ENCODE measurements at places on chromosomes 6 and 20.

DNA sequence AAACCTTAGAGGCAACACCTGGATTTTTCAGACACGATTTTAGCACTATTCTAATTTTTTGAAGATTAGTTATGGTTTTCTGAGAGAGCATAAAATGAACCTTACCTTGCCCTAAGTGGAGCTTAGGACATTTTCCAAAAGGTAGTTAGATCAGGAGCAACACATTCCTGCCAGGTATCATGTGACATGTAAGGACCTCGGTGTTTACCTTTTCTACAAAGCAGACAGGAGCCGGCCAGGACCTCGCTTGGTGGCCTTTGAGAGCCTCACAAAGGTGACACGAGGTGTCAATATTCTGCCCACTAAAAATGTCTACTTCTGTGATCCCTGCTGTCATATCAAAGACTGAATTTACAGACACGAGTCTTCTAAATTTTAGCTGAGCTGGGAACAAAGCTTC, 174.9 kb downstream of the SMOC2 start:
- DNase-seq = no peak

DNA sequence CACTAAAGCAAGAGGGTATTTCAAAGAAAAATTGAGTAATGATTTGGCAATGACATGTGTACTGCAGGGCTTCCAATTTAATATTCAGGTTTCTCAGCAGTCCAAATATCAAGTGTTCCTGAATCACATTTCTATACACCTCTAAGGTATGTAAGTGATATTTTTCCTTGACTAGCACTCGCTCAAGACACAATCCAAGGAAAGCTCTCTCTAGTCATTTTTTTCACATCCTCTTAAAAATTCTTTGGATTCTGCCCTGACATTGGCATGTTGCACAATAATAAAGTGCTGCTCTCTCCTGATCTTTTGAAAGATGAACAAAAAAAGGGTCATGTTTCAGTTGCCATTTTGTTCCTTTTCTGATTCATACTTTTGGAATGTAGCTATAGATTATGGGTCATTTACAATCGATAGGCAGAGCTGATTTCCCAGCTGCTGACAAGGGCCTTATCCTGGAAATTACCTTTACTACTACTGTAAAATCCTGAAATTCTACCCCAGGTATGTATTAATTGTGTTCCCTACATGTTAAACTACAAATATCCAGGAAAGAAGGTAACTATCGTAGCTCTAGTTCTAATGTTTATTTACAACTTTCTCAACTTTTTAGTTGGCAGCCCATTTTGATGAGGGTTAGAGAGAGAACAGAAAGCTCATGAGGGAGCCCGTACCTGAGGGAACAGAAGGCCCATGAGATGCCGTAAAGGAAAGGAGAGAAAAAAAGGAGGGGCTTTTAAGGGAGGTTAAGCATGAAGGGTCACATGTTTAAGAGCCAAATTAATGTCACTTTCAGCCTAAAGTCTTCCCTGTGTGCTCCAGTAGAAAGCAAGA, 22.2 kb upstream of the ADGRG6 start:
- no peak for DNase-seq

- DNase-seq = no peak
These were observed 23.7 kb downstream of the RANBP9 start for GRCh38 chr6:13687917-13688351.

DNA sequence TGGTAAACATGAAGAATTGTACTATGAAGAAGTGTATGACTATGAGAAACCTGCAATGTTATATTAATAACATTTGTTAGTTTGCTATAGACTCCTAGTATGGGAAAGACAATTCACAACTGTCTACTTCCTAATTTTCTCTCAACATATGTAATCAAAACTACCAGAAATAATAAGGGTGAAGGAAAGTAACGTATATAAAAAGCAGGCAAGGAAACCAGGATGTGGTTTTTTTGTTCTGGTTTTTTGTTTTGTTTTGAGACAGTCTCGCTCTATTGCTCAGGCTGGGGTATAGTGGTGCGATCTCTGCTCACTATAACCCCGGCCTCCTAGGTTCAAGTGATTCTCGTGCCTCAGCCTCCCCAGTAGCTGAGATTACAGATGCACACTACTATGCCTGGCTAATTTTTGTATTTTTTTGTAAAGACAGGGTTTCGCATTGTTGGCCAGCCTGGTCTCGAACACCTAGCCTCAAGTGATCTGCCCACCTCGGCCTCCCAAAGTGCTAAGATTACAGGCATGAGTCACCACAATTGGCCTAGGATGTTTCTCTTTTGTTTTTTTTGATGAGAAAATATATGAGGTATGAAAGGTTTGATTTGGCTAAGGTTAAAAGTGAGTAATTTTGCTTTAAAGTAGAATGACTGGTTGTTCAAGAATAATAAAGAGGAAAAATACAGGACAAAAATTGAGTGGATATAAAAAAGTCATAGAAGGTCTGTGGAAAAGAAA, 83.1 kb downstream of the PTCHD4 start:
- no peak for DNase-seq

- DNase-seq = no peak
These were observed 15.0 kb downstream of the RAB23 start for GRCh38 chr6:57207141-57207540.

- DNase-seq = no peak
These were observed 114.9 kb downstream of the EPHA7 start for GRCh38 chr6:93304505-93304904.

DNA sequence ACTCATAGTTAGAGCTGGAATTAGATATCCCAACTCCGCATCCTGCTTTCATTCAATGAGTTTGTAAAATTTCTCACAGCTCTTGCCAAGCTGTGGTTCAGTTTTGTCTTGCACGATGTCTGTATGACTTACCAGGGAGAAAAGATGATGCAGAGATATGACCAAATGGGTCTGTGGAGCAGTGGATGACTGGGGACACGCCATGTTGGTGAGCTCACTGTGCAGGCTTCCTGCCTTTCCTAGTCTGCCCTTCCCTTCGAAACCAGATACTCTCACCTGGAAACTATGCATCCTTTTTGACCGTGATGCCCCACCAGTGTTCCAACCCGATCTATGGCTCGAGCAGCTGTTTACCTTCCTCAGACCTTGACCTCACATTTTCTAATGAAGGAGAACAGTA, 262.7 kb upstream of the BMP2 start:
- no peak for DNase-seq

DNA sequence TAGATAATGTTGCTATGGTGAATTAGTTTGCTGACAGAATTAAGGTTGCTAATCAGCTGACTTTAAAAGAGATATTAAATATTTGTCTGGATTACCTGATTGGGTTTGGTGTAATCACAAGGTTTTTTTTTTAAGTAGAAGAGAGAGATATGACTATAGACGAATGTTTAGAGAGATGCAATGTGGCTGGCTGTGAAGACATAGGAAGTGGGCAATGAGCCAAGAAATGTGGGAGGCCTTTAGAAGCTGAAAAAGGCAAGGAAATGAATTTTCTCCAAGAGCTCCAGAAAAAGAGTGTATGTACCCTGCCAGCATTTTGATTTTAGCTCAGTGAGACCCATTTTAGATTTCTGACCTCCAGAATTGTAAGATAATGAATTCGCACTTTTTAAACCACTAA, 598.3 kb downstream of the PKHD1 start:
- DNase-seq = no peak

DNA sequence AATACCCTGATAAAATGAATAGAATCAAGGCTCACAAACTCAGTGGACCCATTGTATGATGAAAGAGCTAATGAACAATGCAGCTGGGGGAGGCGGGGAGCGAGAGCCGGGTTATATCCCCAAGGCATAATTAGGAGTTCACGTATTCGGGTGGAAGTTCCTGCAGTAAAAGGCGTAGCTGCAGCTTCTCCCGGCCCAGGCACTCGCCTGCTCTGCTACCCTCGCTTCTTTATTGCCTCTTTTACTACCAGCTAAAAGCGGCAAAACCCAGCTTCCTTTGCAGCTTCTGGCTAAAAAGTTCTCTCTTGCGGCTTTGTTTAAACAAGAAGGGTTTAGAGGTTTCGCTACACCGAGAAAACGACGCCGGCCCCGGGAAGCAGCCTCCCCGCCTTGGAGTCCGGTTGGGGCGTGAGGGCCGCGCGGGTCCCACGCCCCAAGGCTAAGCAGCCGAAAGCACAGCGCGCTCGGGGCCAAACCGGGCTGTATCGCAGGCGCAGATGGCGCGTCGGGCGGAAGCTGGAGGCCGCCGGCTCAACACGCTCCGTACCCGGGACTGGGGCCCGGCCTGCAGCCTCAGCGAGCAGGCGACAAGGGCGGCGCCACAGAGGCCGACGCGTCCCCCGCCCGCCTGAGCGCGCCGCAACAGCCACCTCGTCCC, 1.6 kb downstream of the ZBTB2 start:
- DNase-seq = peak; percentile 74

DNA sequence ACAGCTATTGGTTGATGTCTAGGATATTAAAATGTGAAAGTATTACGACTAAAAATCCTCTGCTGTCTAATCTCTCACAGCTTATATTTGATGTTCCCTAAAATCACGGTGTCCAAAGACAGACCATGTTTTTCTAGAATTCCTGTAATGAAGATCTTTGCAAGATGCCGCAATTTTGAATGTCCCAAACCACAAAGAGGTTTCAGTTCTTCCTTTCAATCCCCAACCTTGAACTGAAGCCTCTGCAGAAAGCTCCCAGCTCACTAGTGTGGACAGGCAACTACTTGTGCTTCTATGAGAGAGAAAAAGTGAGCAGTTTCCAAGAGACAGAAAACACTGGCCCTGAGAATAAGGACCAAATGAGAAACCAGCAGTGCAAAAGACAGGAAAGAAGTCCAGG, 370.1 kb downstream of the FOXA2 start:
- no peak for DNase-seq

- no peak for DNase-seq
These were observed 43.7 kb upstream of the MAP7 start for GRCh38 chr6:136593748-136594490.

DNA sequence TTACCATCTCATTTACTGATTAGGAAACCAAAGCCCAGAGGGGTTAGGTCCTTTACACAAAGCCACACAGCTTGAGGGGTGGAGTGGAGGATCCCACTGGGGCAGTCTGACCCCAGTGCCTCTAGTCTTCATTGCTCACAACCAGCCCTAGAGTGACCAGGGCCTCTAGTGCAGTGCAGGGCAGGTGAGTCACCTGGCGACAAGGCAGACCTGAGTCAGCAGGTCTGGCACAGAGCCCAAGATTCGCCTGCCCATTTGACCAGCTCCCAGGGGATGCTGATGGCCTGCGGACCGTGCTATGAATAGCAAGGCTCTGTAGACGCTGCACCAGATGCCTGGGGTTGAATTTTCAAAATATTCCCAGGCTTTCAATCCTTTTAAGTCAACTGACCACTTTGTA, 29.9 kb downstream of the CDH26 start:
- DNase-seq = no peak

DNA sequence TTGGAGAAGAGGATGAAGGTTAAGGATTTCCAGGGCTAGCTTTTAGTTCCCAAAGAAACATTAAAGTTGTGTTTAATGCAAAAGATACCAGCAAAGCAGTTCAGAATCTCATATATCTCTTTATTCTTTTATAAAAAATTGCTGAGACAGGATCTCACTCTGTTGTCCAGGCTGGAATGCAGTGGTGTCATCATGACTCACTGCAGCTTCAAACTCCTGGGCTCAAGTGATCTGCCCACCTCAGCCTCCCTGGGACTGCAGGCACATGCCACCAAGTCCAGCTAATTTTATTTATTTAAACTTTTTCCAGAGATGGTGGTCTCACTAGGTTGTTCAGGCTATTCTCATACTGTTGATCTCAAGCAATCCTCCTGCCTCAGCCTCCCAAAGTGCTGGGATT, 41.1 kb upstream of the CAP2 start:
- no peak for DNase-seq

- no peak for DNase-seq
These were observed 371.9 kb upstream of the ID4 start for GRCh38 chr6:19465256-19465655.

- DNase-seq = no peak
These were observed 110.5 kb upstream of the SLC2A12 start for GRCh38 chr6:134162932-134163331.

DNA sequence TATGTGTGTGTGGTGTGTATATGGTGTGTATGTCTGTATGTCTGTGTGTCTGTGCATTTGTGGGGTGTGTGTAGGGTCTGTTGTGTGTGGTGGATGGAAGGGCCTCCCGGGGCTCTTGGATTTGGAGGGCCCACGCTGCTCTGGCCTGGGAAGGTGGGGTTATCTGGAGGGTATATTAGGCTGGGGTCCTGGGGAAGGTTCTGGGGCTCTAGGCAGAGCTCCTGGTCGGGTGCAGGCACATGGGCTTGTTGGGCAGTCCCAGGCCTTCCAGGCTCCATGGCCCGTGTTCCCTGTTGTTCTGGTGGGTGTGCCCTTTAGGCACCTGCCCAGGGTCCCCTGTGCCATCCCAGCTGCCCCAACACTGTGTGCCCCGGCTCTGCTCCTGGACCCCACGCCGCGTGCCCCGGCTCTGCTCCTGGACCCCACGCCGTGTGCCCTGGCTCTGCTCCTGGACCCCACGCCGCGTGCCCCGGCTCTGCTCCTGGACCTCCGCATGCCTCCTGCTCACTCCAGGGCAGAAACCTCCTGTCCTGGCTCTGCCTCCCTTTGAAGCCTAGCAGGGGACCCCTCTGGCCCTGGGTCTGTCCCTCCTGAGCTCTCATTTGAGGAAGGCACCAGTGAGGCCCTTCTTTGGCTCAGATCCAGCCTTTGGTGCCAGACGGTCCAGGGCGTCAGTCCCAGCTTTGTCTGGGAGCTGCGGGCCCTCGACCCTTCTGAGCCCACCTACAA, 10.2 kb upstream of the MYT1 start:
- no peak for DNase-seq

DNA sequence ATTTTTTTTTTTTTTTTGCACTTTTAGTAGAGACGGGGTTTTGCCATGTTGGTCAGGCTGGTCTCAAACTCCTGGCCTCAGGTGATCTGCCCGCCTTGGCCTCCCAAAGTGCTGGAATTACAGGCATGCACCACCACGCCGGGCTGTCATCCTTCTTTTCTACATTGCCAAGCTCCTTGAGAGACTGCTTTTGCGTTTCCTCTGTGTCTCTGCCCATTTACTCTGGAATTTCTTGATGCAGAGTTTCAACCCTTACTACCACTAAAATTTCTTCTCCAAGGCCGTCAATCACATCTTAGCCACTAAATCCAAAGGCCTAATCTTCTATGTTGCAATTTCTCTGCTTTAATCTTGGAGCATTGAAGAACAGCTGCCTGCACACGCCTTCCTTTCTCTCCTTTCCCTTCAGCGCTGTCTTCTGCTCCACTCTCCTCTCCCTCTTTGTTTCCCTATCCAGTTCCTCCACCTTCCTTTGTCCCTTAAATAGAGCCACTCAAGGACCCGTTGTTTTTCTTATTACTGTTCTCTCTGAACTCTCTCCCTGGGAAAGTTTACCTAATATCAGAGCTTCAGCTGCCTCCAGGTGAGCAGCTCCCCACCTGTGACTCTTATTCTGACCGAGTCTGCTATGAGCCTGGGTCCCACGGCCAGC, 98.8 kb downstream of the SLC35B3 start:
- DNase-seq = no peak

DNA sequence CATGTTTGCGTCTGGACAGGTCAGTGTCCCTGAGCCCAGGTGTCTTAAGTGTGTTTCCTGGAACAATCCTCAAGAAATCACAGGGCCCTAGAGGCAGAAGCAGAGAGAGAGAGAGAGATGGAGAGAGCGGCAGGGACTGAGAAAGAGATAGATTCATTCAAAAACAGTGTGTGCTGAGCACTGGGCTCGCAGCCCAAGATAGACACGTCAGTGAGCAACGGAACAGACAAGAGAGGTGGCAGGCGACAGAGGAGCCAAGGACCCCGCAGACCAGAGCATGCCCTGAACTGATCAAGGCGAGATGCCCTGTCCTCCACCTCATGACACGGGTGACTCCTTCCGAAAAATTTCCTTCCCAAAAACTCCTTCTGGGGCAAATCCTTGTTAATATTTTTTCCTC, 362.0 kb upstream of the SULF2 start:
- DNase-seq = no peak
